ENCODE measurements at places on chromosomes 3 and 15.

DNA sequence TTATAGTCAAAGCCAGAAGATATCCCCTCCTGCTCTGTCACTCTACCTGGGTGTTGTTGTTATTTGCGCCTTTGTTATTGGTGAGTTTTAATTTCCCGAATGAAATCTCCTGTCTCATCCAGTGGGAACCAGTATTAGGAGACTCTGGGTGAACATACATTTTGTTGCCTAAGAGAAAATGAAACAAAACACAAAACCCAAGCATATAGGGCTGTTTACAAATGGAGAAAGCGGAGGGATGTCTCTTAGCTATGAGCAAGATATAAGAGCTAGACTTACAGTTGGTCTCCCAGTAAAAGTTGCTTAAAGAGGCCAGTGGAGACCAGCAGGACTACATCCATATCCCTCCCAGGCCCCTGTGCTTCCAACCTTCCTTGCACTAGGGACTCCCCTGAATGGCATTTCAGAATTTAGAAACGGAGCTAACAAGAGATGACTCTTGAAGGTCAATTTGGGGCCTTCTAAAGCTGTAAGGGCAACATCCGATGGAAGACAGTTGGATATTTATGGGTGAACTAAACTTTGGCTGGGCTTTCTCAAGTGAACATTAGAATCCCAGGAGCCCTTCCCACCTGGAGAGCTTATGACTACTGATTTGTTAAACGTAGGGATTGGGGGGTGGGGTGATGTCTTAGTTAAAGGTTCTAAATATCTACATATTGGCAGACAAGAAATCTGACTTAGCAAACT lies 2.7 kb downstream of the EOMES start:
- ATAC-seq = no peak

DNA sequence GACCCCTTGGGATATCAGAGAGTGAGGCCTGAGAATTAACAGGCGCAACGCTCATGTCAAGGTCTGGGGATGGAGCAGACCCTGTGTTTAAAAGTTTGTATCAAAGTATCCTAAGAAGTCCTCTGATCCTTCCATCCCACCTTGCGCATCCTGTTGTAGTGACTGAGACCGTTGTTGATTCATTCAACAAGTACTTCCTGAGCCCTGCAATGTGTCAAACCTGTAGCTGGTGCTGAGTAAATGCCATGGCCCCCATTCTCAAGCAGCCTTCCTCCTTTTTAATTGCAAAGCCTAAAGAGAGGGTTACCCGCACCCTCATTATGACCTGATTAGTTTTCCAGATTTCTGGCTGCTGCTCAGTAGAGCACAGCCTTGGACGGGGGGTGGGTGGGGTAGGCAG lies 46.4 kb downstream of the RPLP1 start:
- ATAC-seq = no peak

GRCh38 chr15:44319385-44319784 lies 30.9 kb downstream of the GOLM2 start:
- peak; percentile 26 for ATAC-seq

DNA sequence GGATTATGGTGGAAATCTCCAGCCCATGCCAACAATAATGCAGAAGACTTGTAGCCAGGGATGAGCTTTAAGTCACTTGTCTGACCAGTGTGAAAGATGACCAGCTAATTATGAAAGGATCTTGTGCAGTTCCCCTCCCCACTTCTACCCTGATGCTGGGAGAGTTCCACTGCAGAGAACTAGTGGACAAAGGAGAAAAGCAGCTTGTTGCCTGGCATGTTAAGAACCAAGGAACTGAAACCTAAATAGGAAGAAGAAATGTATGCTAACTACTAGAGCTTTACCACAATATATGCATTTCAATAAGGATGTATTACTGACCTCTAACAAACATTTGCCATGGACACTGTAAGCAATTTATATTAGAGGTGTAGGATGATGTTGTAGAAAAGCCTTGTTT lies 52.2 kb upstream of the CSTA start:
- no peak for ATAC-seq

- ATAC-seq = no peak
Observed at GRCh38 chr3:176780766-176781165, 416.5 kb downstream of the TBL1XR1 start.

GRCh38 chr3:148203297-148204010 lies 494.2 kb upstream of the AGTR1 start:
- no peak for ATAC-seq

DNA sequence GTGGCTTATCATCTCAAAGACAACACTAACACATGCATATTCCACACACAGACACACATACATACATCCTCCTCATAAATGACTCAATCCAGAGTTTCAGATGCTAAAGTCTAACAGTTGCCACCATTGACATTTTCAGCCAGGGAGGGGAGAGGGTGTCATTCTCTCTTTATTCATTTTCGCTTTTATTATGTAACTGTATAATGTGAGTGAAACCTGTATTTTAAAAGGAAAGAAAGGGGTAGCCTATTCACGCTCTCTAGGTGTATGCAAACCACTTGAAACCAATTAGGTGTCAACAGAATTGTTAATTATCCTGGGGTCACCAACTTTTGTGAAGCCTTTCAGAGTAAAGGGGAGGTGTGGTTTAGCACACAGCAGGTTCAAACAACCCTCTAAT lies 1282.9 kb downstream of the ROBO2 start:
- no peak for ATAC-seq

- ATAC-seq = no peak
Observed at GRCh38 chr15:100516643-100517512, 11.9 kb downstream of the CERS3 start.

DNA sequence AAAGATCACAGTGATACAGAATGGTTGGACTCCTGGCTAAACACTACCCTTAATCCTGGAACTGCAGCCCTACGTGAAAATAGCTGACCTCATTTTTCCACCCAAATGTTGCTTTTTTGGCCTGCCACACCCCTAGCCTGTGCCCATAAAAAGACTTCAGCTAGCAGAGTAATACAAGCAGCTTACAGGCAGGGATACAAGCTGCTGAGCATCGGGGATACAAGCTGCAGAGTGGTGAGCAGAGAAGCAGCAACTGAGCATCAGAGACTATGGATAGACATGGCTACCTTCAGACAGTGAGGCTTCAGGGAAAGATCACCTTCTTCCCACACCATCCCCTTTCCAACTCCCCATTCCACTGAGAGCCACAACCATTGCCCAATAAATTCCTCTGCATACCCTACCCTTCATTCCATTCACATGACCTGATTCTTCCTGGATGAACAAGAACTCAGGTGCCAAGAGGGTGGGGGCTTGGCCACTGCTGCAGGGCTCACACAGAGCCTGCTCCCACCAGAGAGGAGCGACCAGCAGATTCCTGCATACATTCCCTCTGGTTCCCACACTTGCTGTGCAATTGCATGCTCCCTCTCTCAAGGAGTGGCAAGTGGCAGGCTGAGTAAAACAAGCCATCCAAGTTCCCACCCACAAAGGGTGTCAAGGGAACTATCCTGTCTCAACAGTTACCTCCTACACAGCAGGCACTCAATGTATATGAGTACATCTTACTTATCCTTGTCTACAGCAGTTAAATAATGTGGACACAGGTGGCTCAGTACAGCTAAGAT lies 217.5 kb downstream of the ALCAM start:
- ATAC-seq = no peak

- ATAC-seq = no peak
Observed at GRCh38 chr3:78571486-78571885, 1196.3 kb downstream of the ROBO1 start.

GRCh38 chr3:145058483-145058882 lies 1086.9 kb downstream of the DIPK2A start:
- no peak for ATAC-seq

DNA sequence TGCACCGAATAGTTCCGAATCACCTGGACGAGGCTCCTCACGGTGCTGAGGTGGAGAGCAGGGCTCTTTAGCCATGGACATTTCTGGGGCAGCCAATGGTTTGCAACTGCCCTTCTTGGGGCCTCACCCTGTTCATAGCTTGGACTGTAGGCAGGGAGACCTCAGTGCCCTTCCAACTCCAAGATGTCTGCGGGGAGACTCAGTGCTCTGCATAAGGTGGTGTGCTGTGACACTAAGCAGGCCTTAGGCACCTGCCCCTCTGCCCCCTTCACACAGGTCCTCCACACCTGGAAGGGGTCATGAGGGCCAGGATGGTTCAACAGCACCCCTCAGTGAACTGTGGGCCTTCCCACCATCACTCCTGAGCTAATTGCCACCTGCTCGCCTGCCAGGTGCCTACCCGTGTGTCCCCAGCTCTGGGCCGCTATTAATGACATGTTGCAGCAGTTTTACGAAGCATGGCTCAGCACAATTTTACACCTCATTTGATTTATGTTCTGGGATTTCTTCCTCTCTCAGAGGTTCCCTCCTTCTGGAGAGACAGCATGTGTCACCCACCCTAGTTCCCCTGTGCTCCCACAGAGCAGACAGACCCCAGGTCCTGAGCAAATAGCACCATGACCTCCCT lies 101.2 kb upstream of the SMAD3 start:
- no peak for ATAC-seq

DNA sequence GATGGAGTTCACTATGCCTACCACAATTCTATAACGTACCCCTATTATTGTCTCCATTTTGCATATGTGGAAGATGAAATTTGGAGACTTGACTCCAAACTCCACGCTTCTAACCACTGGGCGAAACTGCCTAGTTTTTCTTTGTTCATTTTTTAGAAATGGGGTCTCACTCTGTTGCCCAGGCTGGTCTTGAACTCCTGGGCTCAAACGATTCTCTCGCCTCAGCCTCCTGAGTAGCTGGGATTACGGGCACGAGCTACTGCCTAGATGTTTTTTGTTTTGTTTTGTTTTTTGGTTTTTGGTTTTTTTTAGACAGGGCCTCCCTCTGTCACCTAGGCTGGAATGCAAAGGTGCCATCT lies 584 bp upstream of the RPL32 start:
- no peak for ATAC-seq

DNA sequence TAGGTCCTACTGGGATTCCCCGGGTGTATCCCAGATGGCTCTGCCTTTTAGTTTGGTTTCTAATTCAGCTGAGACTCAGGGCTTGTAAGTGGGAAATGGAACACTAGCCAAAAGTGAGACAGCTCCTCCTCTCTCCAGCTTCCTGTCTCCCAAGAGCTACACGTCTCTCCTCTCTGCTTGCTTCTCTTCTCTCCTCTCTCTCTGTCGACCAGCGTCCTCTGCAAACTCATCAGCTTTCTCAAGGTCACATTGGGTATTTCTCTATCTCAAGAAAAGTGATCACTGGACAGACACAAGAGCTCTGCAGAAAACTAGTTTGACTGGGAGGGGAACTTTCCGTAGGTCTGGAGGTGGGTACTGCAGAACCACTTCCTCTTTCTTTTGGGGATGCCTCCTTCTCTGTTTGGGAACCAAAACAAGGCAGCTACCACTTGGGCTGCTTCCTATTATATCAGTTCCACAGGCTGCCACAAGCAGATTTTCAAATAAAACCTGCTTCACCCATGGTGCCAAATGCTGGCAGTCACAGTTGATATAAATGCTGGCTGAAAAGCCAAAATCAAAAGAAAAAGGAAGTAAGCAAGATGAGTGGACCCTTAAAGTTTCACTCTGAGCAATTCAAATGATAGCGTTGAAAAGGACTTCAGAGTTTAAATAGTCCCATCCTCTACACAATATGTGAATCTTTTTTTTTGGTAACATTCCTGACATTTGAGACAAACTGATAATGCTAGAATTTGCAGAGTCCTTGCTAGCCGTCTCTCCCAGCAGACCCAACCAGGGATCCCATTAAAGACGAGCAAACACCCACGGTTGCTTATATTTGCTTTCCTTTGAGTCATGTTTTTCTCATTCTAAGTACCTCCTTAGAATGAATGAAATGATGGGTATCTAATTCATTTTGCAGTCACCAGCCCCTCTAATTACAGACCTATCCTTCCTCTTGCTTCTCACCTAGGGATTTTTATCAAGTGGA lies 7.2 kb upstream of the DYNC1LI1 start:
- peak; percentile 79 for ATAC-seq

GRCh38 chr15:74444106-74445062 lies 10.6 kb upstream of the SEMA7A start:
- no peak for ATAC-seq

- peak; percentile 56 for ATAC-seq
Observed at GRCh38 chr15:63075015-63075983, 32.8 kb downstream of the TPM1 start.

- ATAC-seq = no peak
Observed at GRCh38 chr15:65245096-65245856, 34.0 kb upstream of the CILP start.
